ENCODE measurements at places on chromosomes 16 and 17. TPM values are rescaled to one million over a fixed set of nuclear protein-coding genes. Genes with fewer than 3 reads are reported as not detected.

- no peak for DNase-seq
Observed at GRCh38 chr16:82987767-82988166, 361.0 kb downstream of the CDH13 start.

DNA sequence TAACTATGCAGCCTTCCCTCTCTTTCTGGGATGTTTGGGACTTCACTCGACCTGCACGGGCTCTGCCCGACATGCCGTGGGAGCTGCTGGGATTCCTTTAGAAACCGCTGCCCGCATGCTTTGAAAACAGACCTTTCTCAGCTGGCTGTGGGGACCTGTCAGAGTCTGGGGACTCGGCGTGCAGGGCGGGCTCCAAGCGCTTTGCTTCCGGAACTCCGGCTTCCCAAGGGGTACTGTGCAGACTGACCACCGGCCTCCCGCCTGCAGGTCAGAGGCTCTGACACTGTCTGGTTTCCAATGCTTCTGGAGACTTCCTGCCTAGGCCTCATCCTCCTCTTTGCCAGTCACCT is 11.8 kb downstream of the PRSS27 start:
- DNase-seq: no peak

The NOTUM gene
- total RNA-seq: 0.31 TPM

DNA sequence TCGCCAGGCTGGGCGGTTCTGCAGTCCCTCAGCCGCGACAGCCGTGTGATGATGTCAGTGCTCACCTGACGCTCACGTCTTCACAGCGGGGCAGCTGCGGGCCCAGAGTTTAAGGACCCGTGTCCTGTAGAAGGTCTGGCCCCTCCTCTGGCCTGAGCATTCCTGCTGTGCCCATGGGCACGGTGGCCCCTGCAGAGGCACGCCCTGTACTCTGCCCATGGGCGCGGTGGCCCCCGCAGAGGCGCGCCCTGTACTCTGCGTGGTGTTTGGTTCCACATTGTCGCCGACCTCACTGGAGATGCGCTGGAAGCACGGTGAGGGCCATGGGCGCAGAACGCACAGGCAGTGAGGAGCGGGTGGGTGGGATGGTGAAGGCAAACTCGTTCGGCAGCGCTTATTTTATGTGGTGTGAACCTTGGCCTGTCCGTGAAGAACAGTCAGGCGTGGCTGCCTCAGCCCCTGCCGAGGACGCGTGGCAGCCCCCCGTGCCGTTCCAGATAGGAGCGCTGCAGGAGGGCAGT is 122.0 kb downstream of the BANP start:
- DNase-seq: no peak

- DNase-seq: no peak
Observed at GRCh38 chr17:31488264-31488981, 96.9 kb downstream of the RAB11FIP4 start.

The MARCHF10 gene
- 0.62 TPM for total RNA-seq

The CHST6 gene
- total RNA-seq: 0.94 TPM

All from occipital lobe (tissue), 3 donors.